RCC 7860 (cell line): ENCODE measurements at places on chromosomes 7 and 10.

DNA sequence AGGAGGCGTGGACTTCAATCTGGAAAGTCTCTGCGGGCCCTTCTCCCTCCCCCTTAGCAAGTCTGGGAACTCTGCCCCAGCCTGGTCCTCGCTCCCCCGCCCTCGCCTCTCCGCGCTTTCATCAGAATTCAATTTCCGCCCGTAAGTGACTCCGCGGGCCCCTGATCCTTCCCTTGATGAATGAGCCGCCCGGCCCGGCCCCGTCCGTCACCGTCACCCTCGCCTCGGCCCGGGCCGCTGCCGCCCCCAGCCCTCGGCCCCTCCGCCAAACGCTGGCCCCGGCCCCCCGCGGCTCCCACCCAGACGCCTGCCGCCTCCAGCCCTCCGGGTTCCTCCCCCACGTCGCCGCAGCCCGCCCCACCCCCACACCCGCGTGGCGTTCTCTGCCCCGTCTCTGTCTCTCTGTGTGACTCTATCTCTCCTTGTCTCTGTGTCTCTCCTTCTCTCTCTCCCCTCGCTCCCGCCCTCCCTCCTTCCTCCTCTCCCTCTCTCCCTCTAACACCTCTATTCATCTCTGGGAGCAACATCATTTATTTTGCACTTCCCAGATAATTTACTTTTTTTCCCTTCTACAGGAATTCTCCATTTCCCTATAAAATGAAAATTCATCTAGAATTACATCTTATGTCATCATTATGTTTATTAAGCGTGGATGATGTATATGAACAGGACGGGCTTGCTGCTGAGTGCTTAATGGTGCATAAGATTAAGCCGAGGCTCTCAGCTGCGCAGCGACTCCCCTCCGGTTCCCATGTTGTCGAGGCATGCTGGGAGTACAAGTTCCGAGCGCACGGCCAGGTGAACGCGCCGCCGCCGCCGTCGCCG is 91.2 kb upstream of the PAX2 start:
- DNase-seq: no peak

DNA sequence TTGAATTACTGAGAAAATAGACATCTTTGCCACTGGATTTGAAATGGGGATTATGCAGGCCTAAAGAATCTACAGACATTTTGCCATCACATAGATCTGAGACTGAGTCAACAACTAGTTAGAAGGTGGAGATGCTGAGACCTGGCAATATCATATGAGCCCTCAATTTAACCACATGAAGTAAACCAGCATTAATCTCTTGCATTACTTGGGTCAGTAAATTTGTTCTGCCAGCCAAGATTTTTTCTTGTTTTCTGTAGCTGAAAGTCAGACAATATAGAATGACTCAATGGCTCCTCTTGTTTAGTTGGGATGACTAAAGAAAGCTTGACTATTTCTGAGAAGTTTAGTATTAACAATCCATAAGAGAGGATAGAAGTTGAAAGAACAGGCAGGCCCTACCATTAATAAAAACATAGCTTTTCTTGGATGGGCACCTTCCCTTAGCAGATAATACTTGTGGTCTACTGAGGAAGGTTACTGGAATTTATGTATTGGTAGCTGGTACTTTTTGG is 396.7 kb upstream of the SORCS1 start:
- DNase-seq: no peak

DNA sequence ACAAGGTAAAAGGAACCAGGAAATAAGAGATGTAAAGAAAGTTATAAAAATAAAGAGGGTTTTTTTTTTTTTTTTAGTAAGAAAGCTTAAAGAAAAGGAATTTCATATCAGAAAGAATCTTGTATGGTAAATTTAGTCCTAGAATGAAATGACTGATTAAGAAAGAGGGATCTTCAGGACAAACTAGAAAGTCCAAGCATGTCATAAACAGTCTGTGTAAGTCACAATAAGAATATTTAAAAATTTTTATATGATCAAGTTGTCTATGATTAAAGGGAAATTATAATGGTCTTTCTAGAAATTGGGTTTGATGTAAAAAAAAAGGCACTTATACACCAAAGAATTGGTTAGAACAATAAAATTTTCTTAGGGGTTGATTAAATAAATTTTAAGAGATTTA is 289.5 kb downstream of the XPNPEP1 start:
- DNase-seq: no peak

DNA sequence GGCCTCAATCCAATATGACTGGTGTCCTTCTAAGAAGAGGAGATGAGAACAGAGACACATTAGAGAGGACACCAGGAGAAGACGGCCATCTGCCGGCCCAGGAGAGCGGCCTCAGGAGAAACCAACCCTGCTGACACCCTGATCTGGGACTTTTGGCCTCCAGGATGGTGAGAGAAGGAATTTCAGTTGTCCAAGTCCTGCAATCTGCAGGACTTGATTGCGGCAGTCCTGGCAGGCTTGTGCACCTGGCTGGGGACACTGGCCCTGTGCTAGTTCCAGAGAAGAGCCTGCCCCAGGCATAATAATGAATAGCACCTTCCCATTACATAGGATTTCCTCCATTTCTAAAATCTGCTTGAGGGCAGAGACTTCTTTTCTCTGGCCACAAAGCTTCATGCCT is 409.9 kb upstream of the SHH start:
- DNase-seq: no peak

DNA sequence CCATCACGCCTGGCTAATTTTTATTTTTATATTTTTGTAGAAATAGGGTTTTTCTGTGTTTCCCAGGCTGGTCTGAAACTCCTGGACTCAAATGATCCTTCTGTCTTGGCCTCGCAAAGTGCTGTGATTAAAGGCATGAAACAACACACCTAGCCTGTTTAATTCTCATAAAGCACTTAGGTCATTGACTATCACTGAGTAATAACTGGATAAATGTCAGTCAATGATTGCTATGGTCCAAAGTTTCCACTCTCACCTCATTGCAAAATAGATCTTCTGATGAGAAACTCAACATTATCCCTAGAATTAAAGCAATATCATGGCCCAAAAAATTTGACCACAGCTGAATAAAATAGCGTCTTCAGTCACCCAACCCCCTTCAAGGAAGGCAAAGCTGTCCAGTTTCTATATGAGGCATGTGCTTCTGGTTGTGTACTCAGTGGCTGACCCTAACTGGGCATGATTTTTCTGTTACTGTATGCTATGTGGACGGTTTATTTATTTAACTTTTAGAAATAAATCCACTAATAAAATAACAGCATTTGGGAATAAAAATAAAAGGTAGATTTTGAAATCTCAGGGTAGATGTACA is 86.5 kb upstream of the LRRN3 start:
- no peak for DNase-seq

GRCh38 chr7:17774716-17775288 is 165.5 kb downstream of the SNX13 start:
- DNase-seq: no peak
